ENCODE measurements at places on chromosomes 12 and 14.
A peak's percentile ranks its signal among the peaks of the same experiment; 100 is the strongest.

DNA sequence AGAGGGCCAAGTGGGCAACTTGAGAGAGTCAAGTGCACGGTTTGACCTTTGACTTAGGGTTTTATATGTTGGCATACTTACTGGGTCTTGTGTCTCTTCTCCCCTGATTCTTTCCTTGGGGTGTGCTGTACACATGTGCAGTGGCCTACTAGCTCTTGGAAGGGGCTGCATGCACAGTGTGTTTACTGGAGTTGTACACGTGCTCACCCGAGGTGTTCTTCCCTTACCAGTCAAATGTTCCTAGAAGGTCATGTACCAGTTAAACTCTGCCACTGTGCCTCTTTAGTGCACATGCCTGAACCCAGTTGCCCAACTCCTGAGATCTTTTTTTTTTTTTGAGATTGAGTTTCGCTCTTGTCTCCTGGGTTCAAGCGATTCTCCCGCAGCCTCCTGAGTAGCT is 9.2 kb upstream of the DTD2 start:
- DNase-seq = no peak

- no peak for DNase-seq
Observed at GRCh38 chr12:105466231-105466900, 135.9 kb downstream of the C12orf75 start.

GRCh38 chr12:57430112-57430930 is 522 bp downstream of the R3HDM2 start:
- peak; percentile 79 for DNase-seq

DNA sequence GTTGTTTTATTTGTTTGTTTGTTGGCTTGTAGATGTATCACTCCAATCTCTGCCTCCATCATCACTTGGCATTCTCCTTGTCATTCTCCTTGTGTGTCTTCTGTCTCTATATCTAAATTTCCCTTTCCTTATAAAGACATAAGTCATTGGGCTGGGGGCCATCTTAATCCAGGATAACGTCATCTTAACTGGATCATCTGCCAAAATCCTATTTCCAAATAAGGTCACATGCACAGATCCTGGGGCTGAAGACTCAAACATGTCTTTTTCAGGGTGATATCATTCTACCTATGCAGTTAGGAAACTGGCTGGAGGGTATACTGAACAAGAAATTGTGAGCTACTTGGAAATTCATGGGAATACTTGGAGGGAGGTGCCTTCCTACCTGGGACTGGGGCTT is 8.7 kb upstream of the CCDC60 start:
- DNase-seq = no peak

DNA sequence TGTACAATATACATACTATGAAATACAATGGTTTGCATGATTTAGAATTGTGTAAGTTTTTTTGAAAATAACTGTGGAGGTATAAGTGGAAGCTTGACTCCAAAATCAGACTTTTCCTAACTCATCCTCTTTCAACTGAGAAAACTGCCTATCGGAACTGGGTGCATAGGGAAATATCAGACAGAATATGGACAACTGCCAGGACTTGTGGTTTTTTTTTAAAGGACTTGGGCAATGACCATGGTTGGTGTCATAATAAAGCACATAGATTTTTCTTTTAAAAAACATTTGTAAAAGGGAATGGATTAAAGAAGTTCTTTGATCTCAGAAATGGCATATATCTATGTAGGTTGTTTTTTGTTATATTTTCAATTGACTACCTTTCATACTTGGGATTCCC is 53.3 kb upstream of the LRRK2 start:
- no peak for DNase-seq

- no peak for DNase-seq
Observed at GRCh38 chr14:74737753-74738325, 24.9 kb downstream of the FCF1 start.

DNA sequence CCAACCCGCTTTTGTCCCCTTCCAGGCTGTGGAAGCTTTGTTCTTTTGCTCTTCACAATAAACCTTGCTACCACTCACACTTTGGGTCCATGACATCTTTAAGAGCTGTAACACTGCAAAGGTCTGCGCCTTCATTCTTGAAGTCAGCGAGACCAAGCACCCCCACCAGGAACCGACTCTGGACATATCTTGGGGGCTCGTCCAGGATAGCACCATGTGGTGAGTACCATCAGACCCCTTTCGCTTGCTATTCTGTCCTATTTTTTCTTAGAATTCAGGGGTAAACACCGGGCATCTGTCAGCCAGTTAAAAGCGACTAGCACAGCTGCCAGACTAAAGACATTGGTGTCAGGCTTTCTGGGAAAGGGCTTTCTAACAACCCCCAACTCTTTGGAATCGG is 137.6 kb upstream of the PPFIA2 start:
- DNase-seq = no peak

DNA sequence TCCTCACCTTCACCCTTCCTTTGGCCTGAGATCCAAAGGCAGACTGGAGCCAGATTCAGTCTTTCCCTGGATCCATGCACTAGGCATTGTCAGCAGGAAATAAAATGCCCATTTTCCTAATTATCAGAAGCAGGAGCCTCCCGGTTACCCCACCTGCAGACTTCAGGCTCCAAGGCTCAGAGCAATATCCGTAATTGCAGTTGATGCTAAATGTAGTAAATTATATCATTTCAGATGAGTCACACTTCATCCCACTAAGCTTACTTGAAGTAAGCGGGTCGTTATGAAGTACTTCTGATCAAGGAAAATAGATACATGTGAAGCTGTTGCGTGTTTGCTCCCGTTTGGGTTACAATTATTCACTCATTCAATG is 110.7 kb upstream of the SFSWAP start:
- no peak for DNase-seq

- no peak for DNase-seq
Observed at GRCh38 chr12:30908722-30909348, 17.7 kb upstream of the TSPAN11 start.

DNA sequence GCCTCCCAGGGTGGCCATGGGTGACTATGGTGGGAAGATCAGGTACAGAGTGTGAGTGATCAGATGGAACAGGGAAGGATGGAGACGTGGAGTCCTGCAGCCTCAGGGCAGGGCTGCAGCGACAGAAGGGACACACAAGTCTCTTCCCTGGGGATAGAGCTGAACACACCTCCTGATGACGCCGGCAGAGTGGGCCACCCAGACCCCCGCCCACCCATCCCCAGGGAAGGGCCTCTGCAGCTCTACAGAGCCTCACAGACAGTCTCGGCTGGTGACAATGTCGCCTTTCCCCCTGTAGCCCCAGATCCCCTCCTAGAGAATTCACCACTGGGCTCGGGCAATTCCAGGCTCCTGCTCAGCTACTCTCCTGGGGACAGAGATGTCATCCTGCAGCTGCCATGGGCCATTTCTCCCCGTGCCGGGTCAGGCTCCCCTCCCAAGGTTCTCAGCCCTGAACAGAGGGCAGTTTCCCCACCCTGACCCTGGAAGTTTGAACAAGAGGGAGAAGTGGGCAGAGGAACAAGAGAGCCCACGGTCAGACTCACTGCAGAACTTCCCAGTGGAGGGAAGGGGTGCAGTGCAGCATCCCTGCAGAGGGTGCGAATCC is 115.7 kb downstream of the NCOR2 start:
- DNase-seq = no peak

GRCh38 chr12:126051611-126052107 is 986.4 kb downstream of the AACS start:
- peak; percentile 51 for DNase-seq

GRCh38 chr12:76449016-76449415 is 100.8 kb upstream of the BBS10 start:
- no peak for DNase-seq

GRCh38 chr12:43210485-43211192 is 341.4 kb downstream of the ADAMTS20 start:
- no peak for DNase-seq

GRCh38 chr12:53502983-53503728 is 2.1 kb downstream of the TARBP2 start:
- DNase-seq = no peak

DNA sequence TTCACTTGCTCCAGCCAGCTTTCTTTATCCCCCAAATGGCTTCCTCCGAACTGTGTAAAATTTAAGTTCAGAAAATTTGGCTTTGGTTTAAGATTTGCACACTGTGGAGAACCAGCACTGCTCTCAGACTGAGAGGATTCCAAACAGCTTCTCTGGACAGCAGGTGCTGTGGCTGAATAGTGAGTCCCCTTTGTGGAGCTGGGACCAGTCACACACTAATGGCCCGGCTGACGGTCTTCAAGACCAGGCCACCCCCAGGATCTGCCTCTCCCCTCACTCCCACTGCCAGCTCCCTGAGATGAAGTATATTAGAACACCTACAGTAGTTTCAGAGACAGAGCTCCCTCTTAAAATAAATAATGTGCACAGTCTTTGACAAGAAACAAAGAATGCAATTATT is 267.3 kb downstream of the BCAT1 start:
- no peak for DNase-seq

DNA sequence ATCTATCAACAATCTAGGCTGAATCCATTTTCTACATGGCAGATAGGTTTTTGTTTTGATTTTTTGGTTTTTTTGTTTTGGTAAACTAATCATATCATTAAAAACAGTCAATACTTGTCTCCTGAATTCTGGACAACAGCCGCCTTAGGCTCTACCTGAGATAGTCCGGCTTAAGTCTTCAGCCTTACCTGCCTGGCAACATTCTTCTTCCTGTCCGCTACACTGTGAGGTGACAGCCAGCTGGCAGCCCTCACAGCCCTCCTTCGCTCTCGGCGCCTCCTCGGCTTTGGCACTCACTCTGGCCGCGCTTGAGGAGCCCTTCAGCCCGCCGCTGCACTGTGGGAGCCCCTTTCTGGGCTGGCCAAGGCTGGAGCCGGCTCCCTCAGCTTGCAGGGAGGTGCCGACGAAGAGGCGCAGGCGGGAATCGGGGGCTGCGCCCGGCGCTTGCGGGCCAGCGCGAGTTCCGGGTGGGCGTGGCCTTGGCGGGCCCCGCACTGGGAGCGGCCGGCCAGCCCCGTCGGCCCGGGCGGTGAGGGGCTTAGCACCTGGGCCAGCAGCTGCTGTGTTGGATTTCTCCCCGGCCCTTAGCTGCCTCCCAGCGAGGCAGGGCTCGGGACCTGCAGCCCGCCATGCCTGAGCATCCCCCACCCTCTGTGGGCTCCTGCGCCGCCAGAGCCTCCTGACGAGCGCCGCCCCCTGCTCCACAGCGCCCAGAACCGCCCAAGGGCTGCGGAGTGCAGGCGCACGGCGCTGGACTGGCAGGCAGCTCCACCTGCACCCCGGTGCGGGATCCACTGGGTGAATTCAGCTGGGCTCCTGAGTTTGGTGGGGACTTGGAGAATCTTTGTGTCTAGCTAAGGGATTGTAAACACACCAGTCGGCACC is 49.0 kb downstream of the MDGA2 start:
- DNase-seq = peak; percentile 95

DNA sequence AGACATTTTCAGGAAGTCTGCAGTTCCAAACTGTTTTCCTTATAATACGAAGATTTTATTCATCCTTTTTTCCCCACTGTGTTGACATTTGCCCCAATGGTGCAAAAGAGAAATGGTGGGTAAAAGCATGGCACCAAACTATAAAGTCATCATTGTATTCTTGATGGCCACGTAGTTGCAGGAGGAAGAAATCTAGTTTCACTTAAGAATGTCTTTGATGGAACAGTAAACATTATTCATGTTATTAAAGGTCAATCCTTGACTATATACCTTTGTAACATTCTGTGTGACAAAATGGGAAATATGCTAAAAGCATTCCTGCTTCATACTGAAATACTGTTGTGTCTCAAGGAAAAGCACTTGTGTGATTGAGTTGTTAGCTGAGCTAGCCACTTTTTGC is 80.1 kb downstream of the PRKCH start:
- no peak for DNase-seq

DNA sequence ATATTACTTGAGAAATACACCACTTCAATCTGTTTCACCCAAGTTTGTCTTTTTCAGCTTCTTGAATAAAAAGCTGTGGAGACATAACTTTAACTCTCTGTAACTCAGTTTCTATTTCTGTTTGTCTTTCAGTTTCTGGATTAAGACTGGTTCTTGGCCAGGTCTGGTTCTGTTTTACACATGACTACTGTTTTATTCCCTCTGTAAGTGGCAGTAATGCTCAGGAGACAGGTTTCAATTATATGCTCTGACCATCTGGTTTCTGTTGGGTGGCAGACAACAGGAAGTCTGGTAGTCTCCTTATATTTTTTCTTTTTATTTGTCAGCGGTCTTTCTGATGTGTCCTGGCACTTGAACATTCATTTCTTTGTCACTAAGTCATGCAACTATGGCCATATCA is 102.9 kb downstream of the RPS29 start:
- no peak for DNase-seq

DNA sequence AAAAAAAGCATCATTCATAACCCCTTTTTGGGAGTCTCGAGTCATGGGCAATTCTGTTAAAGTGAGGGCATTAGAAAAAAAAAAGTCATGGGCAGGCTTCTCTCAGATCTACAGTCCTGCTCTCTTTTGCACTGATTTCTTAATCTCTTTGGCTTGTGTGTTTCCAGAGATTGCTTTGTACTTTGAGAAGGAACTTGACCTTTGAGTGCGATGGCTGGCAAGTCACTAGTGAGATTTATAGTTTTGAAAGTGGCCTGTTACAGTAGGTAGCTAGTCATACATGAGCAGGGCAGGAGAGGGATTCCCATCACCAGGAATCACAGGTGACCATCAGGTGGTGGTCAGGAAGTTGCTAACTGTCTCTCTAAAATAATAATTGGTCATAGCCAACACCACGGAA is 119.6 kb downstream of the KCNMB4 start:
- DNase-seq = no peak

DNA sequence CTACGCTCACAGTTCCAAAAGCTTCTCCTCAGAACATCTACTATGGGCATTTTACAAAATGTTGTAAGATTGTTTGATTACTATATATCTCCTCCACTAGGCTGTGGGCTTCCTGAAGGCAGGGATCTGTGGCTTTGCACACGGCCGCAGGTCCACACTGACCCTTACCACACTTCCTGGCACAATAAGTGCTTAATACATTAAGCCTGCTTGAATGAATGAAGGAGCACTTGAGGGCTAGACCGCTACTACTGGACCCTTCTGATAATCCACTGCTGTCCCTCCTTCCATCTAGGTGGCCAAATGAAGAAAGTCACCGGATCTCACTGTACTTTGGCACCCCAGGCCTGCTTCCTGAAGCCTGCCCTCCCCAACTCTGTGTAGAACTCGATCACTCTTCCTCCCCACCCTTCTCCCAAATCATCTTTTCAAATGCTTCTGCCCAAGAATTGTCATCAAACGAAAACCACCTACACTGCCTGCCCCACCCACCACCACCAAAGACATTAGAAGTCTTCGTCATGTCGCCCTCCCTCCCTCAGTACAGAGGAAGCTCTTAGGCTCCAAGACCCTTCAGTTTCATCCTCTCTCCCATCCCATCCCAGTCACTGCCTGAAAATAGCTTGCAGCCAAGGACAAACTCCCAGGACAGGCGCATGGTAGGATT is 596 bp upstream of the ZBTB39 start:
- no peak for DNase-seq

GRCh38 chr14:69990323-69990722 is 111.1 kb downstream of the SMOC1 start:
- no peak for DNase-seq

- no peak for DNase-seq
Observed at GRCh38 chr14:52053044-52053443, 15.8 kb downstream of the NID2 start.

Measured in T47D (cell line).